ENCODE measurements at places on chromosomes 3 and 15.

DNA sequence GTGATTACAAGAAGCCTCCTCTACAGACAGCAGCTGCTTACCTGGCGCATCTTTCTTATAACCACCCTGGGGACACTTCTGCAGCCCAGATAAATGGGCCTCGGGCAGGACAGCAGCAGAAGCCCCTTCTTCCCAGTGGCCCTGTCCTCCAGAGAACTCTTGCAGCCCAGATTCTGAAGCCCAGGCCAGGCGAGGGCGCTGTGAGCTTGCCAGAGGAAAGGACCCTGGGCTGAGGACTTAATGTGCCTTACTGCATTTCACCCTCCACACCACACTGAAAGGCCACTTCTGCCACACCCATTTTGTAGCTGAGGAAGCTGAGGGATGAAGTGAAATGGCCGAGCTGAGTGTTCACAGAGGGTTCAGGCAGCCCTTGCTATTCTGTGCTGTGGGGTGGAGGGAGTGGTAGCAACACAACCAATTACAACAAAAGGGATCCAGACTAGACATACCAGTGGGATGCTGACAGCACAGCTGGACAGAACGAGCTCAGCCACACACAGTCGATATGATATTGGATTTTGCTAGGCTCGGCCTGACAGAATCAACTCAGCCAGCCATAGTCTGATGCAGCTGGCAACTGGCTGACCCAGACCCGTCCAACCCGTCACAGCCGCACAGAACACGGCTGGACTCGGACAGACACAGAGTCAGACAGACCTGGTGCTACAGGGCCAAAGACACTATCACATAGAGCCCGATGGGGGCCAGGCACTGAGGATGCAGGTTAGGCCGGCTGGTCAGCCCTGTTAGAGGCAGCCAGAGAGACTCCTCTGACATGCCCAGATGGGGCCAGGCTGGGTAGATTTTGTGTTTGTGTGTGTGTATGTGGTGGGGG, 7.3 kb downstream of the ACOX2 start:
- DNase-seq, result no peak

GRCh38 chr15:71414853-71415252, 299.6 kb downstream of the THSD4 start:
- DNase-seq, result no peak

DNA sequence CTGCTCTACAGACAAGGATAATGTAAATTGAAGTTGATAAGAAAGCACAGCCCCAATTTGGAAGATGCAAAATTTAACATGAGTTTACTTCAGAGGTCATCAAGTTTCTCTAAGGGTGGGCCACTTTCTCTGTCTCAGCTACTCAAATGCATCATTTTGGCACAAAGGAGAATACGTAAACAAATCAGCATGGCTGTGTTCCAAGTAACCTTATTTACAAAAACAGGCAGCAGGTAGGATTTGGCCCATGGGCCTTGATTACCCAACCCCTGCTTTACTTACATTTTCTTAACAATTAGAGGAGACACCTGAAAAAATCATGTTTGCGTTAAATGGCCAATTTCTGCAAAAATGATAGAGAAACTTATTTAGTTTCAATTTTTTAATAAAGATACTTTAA, 181.7 kb downstream of the GBE1 start:
- no peak for DNase-seq

DNA sequence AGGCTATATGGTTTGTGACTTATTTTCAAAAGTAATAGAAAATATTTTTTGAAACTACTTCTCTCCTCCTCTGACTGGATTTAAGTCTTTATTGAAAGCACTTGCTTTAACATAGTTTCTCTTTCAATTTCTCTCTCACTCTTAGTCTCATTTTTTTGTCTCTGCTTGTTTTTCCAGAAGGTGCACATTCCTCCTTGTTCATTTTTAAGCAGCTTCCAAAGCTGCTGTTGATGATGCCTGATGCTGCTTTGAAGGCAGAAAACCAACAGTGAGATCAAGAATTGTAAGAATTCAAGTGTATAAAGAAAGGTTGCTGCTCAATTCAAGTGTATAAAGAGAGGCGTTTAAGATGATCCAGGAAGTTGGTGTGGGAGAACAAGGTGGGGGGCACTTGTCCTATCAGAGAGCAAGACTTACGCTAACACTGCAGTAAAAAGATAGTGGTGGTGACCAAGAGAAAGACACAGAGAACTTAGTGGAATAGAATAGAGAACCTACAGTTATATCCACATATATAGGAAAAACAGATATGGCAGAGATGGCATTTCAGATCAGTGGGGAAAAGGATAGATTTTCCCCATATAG, 12.1 kb downstream of the NR2C2 start:
- no peak for DNase-seq

GRCh38 chr3:48426944-48427629, 2.8 kb downstream of the PLXNB1 start:
- no peak for DNase-seq
